ENCODE measurements at places on chromosomes 1 and 21. TPM values are rescaled to one million over a fixed set of nuclear protein-coding genes. Genes with fewer than 3 reads are reported as not detected.

The HFM1 gene
- total RNA-seq, result not detected

The UTP11 gene
- 84.0 TPM for total RNA-seq

The S1PR1 gene
- total RNA-seq, result 84.0 TPM

The PLK3 gene
- total RNA-seq, result 105 TPM

The AKR1A1 gene
- 203 TPM for total RNA-seq

The CENPF gene
- 49.5 TPM for total RNA-seq

The YY1AP1 gene
- total RNA-seq, result 55.2 TPM

The ACTL8 gene
- total RNA-seq, result not detected

The LCK gene
- 279 TPM for total RNA-seq

The CCDC17 gene
- total RNA-seq, result 1.3 TPM

The SMIM34 gene
- not detected for total RNA-seq

The REN gene
- total RNA-seq, result not detected

The RCAN3 gene
- 51.2 TPM for total RNA-seq

The KPRP gene
- not detected for total RNA-seq

The CD5L gene
- not detected for total RNA-seq

Data from activated CD8-positive, alpha-beta memory T cell treated with anti-CD3 and anti-CD28 coated beads for 36 hours (primary cell).